Stimulated activated CD8-positive, alpha-beta memory T cell treated with anti-CD3 and anti-CD28 coated beads, Interleukin-15, amount 100 ng/mL, for 4 hours (primary cell): ENCODE measurements at places on chromosomes 5 and 9.

- no peak for DNase-seq
Measured at GRCh38 chr5:5490774-5491347, 68.4 kb downstream of the ICE1 start.

- DNase-seq: no peak
Measured at GRCh38 chr9:17757816-17758215, 178.9 kb downstream of the SH3GL2 start.

GRCh38 chr9:112970939-112971338 is 41.1 kb downstream of the ZNF883 start:
- no peak for DNase-seq

DNA sequence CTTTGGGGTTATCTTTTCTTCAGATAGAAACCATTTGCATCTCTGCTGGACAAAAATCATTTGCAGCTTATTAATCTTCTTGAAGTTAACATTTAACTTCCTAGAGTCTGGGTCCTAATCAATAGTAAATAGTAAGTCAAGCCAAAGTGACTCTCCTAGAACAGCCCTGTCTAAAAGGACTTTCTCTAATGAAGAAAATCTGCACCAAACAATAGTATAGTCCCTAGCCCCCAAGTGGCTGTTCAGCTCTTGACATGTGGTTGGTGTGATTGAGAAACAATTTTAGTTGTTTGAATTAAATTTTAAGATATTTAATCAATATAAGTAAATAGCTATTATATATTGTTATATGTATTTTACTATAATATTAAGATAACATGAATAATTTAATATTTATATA is 64.6 kb upstream of the SHB start:
- no peak for DNase-seq

DNA sequence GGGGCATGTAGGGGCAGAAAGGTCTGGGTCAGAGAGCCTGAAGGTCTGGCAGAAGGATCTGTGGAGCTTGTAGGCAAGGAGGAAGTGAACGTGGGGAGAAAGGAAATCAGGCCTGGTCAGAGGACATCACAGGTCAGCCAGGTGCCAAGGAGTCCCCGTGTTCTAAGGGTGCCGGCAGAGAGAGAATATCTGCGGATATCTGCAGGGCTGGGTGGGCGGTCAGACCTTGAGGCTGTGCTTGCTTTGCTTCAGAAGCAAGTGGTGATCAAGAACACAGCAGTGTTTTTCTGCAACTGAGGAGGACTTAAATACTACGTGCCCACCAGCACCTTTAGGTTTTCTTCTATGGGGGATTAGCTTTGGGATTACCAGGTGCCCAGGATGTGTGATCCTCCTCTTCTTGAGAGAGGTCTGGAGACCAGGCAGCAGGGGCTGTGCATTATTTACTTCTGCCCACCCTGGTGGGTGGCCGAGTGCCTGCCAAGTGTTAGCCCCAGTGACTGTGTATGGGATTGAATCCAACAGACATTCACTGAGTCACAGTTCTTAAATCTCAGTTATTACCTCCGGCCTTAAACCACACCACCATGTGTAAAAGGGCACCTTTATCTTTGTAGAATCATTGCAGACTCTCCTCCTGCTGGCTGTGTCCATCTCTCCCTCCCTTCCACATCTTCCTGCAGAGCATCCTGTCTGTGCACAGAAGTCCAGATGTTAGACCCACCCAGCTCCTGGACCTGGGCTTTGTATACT is 12.5 kb upstream of the SHB start:
- no peak for DNase-seq

DNA sequence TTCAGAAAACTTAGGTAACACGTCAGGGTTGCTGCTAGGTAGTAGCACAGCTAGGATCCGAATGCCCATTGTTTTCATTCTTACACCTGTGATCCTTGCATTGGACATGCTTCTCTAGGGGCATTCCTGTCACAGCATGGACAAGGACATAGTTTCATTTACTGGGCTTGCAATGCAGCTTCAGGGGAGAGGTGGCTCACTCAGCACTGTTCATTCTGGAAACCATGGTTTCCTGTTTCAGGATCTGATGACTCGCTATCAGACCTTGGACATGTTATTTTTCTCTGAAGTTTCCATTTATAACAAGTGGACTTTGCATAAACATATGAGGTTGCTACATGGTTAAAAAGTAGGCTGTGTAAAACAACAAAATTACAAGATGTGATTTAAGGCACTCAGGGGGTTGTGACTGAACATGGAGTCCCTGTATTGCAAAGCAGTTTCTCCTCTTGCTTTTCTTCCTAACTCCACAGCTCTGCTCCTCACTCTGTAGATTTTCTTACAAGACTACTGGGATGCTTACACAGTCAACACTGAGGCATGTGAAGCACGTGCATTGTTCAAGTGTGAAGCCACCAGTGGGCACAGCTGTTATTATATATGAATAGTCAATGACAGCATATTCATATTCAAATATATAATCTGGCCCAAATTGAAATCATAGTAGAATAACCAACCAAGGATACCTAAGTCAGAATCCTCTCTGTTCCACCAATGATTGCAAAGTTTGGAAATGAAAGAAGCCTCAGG is 66.1 kb upstream of the STK32A start:
- DNase-seq: no peak

DNA sequence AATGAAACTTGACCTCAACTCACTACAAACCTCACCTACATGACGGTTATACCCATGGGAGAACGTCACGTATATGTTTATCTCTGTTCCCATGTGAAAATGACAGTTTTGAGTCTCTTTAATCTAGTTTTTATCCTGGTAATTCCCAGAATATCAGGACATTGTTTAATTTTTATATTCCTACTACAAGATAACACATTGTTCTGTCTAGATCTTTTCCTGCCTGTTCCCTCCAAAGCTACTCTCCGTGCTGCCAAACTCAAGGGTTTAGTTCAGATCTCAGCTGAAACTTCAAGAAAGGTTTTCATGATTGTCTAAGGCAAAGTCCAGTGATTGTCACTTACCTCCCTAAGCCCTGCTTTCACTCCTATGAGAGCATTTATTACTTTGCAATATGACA is 1159.4 kb upstream of the SEMA6A start:
- DNase-seq: no peak

DNA sequence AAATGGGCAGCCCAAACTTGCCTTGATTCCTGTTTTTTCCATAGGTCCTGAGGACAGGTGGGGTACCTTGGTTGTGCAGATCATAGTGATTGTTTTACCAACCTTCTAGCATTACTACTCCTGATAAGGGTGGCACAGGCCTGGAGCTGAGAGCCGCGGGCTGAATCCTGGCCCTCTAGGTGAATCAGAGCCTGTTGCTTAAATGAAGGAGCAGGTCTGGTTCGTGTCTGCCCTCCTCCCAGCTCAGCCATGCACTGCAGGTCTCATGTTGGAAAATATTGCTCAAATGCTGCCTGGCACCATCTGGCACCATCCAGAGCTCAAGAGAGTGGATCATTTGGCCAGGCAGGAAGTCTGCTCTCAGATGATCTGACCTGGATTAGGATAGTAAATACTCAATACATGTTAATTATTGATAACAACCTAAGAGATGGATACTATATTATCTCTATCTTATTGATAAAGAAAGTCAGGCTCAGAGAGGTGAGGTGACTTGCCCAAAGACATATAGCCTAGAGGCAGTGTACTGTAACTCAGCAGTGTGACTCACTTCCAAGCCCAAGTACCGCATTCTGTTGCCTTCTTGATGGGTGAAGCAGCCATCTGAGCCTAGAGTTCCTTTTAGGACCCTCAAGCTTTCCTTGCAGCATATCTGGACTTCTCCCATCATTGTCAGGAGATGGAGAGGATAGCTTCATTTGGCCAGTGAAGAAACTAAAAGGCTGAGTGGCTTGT is 104.3 kb upstream of the PITX1 start:
- no peak for DNase-seq

DNA sequence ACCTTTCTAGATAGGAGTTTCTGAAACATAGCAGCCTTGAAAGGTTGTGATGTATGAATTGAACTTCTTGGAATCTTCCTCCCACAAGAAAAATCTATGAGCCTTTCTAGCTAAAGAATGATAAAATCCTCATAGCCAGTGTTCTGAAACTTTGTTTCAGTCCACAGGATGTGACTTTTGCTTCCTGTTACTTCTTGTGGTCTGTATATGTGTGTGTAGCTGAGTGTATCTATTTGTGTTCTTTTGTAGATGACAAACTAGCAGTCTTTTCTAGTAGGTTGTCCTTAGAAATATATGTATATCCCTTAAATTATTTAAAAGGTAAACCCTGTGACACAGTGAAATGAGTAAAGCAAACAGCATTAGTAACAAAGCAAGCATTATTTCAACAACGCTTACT is 188.8 kb downstream of the MRPS30 start:
- DNase-seq: no peak

GRCh38 chr5:2999926-3000325 is 248.4 kb upstream of the IRX2 start:
- DNase-seq: no peak
